RPMI7951 (cell line): ENCODE measurements at places on chromosomes 13 and 19.

DNA sequence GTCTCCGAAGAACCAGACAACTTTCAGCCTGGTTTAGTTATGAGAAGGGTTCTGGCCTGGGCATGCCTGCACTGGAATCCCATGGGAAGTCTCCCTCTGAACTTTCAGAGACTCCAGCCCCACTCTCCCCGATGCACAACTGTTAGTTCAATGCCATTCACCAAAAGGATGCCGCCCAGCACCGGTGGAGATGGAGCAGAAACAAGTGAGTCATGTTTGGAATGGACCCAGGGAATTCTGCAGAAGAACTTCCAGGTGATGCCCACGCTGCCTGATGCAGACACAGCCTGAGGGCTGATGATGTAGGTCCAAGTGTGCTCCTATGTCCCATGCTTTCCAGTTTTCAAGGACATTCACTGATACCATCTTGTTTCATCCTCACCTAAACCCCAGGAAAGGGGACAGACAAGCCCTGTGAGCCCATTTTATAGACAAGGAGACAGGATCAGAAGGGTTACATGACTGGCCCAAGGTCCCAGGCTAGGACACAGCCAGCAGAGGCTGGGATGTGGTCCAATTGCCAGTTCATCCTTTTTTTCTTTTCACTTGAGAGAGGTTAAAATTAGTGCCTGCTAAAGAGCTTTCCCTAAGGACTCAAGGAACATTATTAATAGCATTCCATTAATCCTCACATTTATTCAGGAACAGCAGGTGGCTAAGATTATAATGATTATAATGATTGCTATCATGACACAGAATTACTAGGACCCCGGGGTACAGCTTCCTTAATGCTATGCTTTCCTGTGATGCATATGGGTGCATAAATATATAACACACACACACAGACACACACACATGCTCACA lies 39.5 kb downstream of the SIAH3 start:
- DNase-seq: peak; percentile 61

DNA sequence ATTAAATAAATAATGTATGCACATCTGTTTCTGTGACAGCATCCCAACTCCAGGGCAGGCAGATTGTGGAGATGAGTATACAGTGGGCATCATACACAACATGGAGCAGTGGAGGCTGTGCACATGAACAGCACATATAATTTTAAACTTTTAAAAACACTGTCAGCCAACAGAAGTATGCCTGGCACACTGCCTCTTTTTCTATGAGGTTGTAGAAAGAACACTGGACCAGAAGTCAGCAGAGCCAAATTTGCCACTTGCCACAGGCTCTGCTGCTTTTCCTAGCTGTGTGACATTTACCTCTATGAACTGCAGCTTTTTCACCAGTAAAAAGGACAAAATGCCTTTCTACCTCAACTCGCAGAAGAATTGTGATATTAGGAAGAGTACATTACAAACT lies 118.7 kb downstream of the FRY start:
- DNase-seq: no peak

DNA sequence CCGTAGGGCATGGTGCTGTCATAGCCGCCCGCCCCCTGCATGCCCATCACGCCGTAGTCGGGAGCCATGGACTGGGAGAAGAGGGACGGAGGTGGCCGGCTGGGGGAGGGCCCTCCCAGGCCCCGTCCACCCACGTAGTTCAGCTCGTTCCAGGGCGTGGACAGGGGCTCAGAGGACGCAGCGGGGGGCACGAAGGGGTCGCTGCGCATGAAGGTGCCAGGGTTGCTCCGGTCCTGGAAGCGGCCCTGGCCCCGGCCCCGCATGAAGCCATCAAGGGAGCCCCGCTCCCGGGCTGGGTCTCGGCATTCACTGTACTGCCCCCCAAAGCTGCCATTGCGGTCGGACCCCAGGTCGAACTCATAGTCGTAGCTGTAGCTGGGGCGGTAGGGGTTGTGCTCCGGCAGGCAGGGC lies 6.7 kb downstream of the AKAP8 start:
- DNase-seq: no peak

GRCh38 chr19:6373813-6374108 lies 1.2 kb downstream of the ALKBH7 start:
- DNase-seq: no peak

GRCh38 chr13:50459046-50459445 lies 384.4 kb downstream of the DLEU7 start:
- DNase-seq: no peak

DNA sequence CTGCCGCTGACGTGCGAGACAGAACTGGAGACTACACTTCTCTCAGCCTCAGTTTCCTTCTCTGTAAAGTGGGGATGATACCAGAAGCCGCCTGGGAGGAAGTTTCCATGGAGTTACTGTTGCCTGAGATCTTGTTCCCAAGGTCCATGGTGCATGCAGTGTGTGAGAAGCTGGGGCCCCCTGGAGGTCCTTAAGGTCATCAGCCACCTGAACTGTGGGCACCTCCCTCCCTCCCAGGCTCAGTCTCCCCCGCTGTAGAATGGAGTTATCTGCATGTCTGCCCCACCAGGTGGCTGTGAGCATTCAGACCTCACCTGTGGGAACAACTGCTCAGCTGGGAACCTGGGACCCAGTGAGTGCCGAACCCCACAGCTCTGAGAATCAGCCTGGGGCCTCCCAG lies 2.7 kb downstream of the CRX start:
- no peak for DNase-seq

- no peak for DNase-seq
Observed at GRCh38 chr19:1130771-1131717, 27.2 kb downstream of the GPX4 start.

DNA sequence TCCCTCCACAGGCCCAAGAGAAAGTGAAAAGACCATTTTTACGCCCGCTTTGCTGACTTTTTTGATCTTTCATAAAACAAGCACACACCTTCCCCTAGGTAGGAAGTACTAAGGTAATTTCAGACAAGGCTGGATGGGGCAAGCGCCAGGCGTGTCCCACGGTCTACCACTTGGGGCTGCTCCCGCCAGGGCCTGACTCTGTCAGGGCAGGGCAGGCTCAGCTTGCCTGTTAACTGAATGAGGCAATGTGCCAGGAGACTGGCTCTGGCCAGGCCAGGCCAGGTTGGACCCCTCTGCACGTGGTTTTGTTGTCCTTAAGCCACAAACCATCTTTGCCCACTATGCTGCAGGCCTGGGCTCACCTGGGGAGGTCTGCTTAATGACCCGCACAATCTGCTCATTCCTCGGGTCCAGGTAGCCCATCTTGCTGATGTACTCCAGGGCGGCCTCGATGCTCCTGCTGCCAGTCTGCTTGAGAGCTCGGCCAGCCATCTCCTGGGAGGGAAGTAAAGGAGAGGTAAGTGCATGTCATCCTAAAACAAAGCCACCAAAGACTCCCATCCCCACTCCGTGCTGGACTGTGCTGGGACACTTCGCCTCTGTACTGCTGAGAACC lies 70.4 kb downstream of the LATS2 start:
- DNase-seq: no peak

GRCh38 chr13:44318161-44318560 lies 55.5 kb upstream of the SERP2 start:
- DNase-seq: peak; percentile 93

- no peak for DNase-seq
Observed at GRCh38 chr19:6416658-6417405, 7.8 kb downstream of the KHSRP start.

DNA sequence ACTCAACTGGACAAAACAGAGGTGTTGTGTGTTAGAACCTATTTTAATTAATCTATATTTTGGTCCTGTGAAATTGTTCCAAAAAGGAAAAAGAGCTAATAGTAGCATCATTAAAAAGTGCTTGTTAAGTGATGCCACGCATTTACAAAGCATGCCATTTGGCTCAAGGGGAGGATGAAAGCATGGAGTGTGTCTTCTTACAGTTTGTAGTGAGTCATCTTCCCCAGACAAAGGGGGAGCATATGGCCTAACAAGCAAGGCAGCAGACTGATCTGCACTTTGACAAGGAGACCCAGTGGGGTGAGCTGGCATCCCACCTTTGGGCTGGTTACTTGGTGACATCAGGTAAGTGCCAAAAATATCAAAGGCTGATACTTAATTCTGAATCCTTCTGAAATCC lies 297.0 kb downstream of the FGF9 start:
- no peak for DNase-seq

- DNase-seq: no peak
Observed at GRCh38 chr19:30235946-30236345, 136.2 kb upstream of the ZNF536 start.

- DNase-seq: no peak
Observed at GRCh38 chr19:4388337-4389063, 11.8 kb downstream of the SH3GL1 start.

DNA sequence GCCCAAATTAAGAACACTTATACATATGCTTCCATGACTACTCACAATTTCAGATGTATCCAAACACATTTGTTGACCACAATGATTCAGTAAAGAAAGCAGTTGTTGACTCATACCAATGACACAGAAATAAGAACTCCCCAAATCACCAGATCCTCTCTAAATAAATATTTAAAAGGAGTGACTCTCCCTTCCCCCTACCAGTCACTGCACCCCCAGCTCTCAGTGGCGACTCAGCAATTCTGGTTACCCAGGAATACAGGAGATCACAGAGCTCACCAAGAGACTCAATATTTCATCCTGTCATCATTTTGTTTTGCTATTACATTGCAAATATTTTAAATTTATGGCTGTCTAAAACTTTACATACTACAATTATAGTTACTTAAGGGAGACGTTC lies 131.5 kb downstream of the RGCC start:
- DNase-seq: peak; percentile 87

DNA sequence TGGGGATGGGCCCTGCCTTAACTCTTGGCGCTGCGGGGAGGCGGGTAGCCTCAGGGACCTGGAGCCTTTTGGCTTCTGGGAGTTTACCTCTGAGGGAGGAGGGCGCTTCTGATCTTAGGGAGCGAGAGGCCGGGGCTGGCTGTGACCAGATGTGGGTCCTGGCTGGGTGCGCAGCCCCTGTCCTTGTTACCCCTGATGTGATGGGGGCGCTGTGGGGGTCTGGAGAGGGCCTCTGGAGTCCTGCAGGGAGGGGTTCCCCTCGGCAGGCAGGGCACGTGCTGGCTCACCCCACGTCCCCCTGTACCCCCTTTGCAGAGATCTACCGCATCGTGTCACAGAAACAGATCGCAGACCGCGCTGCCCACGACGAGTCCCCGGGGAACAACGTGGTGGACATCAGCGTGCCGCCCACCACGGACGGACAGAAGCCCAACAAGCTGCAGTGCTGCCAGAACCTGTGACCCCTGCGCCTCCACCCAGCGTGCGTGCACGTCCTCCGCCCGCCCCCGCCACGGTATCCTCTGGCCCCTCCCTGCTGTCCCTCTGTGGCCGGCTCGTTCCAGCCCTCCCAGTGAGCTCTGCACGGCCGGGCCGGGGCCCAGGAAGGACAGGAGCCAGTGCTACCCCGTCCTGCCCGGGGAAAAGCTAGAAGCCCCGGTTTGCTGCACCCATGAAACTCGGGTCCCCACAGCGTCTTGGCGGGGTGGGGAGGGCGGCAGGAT lies 9.8 kb upstream of the MARCHF2 start:
- no peak for DNase-seq

- peak; percentile 45 for DNase-seq
Observed at GRCh38 chr13:80235166-80235966, 105.6 kb downstream of the SPRY2 start.

- DNase-seq: no peak
Observed at GRCh38 chr19:40589591-40590429, 11.4 kb upstream of the LTBP4 start.

- DNase-seq: no peak
Observed at GRCh38 chr13:98922306-98922705, 55.6 kb downstream of the DOCK9 start.

DNA sequence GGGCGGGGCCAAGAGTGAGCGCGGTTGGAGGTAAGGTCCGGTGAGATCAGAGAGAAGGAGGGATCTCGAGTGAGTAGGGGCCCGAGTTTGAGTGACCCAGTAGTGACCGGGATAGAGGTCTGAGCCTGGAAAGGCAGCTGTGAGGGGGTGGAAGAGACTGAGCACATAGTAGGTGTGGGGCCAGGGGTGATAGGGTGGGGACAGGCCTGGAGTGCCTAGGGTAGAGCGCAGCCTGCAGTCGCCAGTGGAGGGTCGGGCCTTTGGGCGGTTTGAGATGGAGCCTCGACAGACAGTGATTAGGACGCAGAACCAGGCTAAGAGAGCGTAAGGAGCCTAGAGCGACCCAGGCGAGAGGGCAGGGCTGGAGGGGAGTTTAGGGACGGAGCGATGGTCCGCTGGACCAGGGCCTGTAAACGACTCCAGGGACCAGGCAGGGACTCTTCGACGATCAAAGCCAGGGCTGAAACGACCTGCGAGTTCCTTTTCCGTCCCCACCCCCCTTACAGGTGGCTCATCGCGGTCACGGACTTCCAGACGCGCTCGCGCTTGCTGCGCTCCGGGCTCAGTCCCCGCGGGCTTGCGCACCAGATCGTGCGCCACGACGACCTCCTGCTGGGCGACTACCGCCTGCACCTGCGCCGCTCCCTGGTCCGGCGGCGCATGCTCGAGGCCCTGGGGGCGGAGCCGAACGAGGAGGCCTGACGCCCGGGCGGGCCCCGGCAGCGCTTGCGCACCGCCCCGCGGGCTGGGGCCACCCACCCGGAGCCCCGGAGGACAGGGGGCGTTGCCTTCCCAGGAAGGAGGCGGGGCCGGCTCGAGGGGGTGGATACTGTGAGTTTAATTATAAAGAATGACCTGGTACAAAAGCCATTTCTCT lies 9.4 kb downstream of the C19orf81 start:
- peak; percentile 64 for DNase-seq

DNA sequence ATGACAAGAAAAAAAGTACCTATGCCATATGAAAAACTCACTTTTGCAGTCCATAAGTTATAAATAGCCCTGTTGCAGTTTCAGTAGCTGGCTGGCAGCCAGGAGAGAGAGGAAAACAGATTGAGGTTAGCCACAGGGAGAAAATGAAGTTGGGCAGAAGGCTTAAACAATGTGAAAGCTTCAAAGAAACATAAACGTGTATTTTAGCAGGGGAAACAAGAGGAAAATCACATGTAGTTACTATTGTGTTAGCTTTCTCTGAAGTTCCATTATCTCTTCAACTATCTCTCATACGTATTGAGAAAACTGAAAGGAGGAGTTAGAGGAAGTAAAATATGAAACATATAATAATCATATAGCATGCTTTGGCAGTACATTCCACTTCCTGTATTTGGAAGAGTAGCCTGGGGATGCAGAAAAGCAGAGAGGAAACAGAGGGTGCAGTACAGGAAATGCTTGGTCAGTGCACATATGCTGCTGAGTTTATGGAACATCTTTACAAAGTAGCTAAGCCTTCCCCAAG lies 1551.1 kb downstream of the EFNB2 start:
- peak; percentile 5 for DNase-seq

DNA sequence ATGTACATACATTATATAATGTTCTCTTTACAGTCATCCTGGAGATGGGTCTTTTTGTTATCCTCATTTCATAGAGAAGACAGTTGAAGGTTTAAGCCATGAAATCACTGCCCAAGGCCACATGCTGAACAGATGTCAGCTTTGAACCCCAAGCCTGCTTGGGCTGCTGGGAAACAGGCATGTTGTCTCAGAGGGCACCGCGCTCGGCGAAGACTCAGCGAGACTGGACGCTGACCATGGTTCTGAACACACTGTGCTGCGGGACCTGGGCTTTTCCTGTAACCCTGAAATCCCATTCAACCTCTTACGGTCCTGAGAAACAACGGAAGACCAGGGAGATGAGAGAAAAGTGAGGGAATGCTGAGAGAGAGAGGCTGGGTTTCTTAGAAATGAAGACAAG lies 27.3 kb downstream of the LRFN3 start:
- DNase-seq: peak; percentile 62

- peak; percentile 41 for DNase-seq
Observed at GRCh38 chr19:32022731-32023563, 322.5 kb upstream of the ZNF507 start.
